Hippocampal formation (tissue), 2 donors: ENCODE measurements at places on chromosomes 12 and 14.
A peak's percentile ranks its signal among the peaks of the same experiment; 100 is the strongest.

GRCh38 chr12:123085730-123086487 lies 65.0 kb downstream of the PITPNM2 start:
- no peak for DNase-seq

DNA sequence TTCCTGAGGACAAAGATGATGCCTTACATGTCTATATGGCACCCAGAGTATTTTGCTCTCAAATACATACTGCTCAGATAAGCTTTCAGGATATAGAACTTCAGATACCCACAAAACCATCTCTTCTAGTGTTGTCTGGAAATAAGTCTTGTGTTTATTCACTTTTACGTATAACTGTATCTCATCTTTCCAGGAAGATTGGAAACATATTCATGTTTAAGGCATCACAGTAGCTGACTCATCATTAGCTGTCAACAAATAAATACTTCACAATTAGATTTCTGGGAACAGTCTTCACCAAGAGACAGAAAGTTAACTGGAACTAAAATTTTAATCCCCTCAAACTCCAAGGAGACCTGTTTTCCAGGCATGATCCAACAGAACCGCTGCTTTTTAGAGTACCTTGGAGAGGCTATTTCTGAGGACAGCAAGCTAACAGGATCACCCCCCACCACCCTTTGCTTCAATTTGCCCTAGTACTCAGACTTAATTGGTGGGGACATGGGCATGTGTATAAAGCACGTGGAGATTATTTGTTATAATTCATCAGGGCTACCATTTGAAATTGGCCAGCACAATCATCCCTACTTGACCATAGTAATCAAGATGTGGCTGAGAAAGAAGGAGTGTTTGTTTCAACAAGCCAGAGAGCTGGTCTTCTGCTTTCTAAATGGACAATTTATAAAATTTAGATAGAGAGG lies 129.3 kb upstream of the HIF1A start:
- no peak for DNase-seq

DNA sequence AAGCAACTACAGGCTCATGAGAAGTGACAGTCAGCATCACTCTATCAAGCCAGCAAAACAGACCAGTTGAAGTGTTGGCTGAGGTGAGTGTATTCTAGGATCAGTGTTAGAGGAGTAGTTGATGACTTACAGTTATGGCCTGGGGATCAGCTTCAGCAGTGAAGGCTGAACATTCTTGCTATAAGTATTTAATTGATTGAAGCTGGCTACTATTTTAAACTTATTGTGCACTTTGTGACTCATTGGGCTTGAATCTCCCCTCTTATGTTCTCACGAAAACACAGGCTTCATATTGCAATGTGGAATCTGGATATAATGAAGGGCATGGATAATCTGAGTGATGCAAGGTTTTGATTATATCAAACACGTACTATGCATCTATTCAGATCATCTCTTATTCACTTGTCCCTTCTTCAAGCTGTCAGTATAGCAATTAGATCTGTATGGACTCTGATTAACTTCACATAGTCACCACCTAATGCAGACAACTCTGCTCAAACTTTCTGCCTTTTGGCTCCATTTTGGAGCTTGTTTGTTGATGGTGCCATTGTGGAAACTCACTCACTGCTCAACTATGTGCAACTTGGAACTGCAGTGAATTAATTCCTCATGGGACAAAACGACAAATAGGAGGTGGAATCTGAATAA lies 309.2 kb downstream of the SLC16A7 start:
- DNase-seq: no peak

GRCh38 chr14:88181072-88181471 lies 142.0 kb downstream of the KCNK10 start:
- no peak for DNase-seq

DNA sequence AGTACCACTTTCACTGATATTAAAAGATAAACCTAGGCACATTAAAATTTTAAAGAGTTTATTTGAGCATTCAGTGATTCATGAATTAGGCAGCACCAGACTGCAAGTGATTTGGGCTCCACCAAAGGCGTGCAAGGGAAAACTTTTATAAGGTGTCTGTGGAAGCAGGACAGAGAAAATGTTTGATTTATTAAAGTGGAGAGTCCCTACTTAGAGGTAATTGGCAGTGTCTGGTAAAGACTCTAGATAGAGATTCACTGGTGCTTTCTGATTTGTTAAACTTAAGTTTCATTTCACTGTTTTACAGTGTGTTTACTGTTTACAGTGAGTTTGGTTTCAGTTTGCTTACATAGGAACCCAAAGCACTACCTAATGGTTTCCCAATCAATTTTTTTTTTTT lies 72.8 kb downstream of the ANKS1B start:
- DNase-seq: no peak

- DNase-seq: no peak
Measured at GRCh38 chr14:52918486-52918885, 32.4 kb downstream of the FERMT2 start.

- DNase-seq: peak; percentile 81
Measured at GRCh38 chr14:102209224-102209966, 69.7 kb downstream of the WDR20 start.

- peak; percentile 48 for DNase-seq
Measured at GRCh38 chr12:12384571-12385340, 27.9 kb downstream of the BORCS5 start.

- no peak for DNase-seq
Measured at GRCh38 chr12:59149995-59150642, 229.8 kb upstream of the LRIG3 start.

DNA sequence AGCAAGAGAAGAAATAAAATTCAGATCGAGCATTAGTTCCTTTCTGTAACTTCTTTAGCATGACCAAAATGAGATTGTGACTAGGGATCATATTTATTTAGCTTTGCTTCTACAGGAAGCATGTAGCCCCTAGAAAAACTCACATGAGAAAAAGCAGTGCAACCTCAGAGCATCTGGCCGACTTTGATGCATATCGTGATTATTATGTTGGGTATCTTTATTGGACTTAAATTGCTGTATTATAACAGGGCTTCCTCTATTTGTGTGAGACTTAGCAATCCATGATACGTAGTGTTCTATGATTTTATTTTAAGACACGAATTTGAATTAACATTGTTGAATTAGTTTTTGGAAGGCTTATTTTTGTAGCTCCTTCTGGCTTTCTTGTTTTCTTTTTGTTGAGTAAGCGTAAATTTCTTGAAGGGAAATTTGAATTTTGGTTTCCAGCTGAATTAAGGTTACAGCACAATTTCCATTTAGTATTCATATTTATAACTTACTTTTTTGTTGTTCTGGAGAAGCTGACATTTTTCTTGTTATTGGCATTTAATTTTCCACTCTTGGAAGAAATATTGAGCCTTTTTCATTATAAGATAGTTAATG lies 33.9 kb downstream of the WASHC4 start:
- DNase-seq: no peak

DNA sequence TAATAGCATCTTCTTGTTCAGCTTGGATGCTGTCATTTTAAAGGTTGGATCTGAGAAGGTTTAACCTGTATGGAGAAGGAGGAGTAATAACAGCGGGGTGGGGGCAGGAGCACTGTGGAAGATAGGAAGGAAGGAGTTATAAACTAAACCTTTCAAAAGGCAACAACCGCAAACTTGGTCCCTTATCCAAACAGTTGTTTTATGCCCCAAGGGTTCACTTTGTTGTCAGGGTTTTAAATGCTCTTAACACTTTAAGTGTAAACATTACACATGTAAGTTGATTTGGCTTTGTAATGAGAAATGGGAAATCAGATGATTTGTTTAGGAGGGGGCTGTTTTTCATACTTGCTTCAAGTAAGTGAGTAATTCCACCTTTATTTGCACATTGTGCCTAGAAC lies 3.0 kb downstream of the NPAS3 start:
- no peak for DNase-seq

DNA sequence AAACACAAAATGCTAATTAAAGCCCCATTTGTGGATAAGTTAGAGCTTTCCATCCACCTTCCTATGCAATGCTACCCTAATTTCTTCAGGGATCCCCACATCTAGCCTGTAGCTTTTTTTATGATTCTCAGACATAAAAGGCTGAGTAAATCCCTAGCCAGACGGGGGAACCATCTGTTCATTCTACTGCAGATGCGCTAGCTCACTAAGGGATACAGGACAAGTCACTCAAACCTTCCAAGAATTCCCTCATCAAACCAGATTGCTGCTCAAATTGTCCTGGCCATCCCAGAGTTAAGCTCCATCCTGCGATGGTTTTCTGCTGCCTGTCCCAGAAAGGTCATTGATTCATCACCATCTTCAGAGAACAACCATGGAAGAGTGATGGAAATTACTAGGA lies 56.7 kb downstream of the MYRFL start:
- DNase-seq: no peak

- DNase-seq: no peak
Measured at GRCh38 chr12:45204757-45205156, 11.1 kb upstream of the ANO6 start.

DNA sequence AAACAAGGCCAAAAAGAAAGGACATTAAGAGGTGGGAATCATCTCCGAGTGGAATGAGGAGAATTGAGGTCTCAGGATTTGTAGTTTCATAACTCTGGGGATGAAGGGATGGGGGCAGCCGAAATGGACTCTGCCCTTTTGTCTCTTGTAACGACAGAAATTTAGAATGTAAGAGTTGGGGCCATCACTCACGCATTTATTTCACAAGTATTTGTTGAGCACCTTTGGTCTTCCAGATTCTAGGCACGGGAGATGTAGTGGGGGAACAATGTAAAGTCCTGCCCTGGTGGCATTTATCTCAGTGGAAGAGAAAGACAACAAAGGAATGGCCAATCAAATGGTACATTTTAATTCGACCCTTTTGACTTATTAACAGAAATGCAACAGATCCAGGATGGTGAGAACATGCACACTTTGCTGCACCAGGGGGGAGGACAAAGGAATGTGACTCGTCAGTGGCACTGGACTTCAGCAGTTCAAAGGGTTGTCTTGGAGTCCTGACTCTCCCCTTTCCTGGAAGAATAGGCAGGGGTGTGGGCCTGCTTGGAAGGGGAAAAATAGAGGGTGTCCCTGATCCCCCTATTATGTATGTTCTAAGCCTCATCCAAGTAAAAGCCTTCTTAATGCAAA lies 102.0 kb downstream of the TMEM30B start:
- no peak for DNase-seq

GRCh38 chr14:69675245-69675583 lies 63.8 kb downstream of the SUSD6 start:
- no peak for DNase-seq

GRCh38 chr14:81222691-81223090 lies 1.9 kb upstream of the GTF2A1 start:
- no peak for DNase-seq

DNA sequence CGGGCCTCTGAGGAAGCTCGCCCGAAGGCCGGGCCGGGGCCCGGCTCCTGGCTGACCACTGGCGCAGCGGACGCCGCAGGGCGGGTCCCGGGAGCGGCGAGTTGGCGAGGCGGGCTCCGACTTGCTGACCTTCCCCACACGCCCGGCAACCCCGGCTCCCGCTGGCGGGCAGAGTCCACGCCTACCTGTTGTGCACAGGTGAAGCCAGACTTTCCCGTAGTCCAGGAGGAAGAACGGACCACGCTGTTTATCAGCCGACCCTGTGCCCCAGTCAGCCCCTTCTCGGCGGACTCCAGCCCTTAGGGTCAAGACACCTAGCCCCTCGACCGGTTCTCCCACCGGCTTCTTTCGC lies 407 bp downstream of the HEATR5A start:
- peak; percentile 47 for DNase-seq

DNA sequence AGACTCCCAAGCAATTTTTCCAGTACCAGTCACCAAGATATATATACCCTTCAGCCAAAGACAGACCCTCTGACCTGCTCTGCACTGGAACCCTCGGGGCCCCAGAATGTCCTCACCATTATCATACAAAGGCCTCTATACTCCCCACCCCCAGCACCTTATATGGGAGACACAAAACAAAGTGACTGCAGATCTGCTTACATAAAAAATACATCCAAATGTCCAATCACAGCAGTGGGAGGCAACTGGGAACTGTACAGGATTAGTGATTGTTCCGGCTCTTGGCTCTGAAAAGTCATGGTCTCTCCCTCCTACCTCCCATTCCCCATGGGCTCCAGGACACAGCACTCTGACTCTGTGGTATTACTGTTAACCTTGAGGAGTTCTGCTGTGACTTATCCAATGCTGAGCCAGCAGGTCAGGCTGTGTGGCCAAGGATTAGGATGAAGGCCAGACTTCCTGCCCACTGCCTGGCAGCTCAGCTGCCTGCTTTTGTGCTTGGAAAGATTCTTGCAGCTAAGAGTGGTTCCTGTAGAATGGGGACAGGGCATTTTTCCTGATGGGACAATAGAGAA lies 13.7 kb downstream of the OXA1L start:
- DNase-seq: peak; percentile 11

DNA sequence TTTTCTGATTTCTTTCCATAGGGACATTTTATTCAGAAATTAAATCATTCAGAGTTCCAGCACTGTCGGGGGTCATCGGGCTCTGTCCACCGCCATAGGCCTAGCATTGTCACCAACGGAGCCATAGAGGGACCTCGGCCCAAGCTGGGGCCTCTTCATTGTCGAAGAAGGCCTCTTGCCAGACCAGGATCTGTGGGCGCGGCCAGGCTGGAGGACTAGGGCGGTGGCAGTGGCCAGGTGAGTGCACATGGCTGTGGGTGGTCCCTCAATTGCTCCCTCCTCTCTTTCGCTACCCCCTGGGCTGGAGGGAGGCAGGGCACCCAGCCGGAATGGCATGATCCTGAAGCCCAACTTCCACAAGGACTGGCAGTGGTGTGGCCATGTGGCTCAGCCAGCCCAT lies 10.6 kb upstream of the SPSB2 start:
- no peak for DNase-seq

GRCh38 chr12:104485651-104486362 lies 29.1 kb downstream of the CHST11 start:
- no peak for DNase-seq

DNA sequence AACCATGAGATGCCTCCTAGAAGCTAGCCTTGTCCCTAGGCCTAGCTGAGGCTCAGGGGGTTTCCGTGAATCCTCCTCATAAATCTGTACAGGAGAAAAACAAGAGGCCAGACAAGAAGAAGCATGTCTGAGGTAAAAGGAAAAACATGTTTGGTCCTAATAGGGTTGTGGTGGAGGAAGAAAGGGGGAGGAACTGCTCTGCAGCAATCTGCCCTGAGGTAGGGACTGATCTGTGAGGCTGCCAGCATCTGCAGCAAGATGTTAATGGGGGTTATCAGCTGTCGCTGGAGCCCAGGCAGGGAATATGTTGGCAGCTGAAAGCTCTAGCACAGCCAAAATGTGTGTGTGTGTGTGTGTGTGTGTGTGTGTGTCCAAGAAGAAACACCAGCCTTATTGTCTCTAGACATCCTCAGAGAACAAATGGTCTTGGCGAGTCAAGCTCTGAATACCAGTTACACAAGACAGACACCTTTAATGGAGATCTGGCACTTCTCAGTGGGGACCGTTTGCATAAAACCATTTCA lies 218.5 kb downstream of the NUAK1 start:
- DNase-seq: no peak
